Endodermal cell (in vitro differentiated cells): ENCODE measurements at places on chromosomes 13 and 19.

GRCh38 chr13:31116224-31116623 is 45.5 kb downstream of the HSPH1 start:
- DNase-seq, result no peak

GRCh38 chr19:30557927-30558557 is 185.9 kb downstream of the ZNF536 start:
- DNase-seq, result peak; percentile 71

DNA sequence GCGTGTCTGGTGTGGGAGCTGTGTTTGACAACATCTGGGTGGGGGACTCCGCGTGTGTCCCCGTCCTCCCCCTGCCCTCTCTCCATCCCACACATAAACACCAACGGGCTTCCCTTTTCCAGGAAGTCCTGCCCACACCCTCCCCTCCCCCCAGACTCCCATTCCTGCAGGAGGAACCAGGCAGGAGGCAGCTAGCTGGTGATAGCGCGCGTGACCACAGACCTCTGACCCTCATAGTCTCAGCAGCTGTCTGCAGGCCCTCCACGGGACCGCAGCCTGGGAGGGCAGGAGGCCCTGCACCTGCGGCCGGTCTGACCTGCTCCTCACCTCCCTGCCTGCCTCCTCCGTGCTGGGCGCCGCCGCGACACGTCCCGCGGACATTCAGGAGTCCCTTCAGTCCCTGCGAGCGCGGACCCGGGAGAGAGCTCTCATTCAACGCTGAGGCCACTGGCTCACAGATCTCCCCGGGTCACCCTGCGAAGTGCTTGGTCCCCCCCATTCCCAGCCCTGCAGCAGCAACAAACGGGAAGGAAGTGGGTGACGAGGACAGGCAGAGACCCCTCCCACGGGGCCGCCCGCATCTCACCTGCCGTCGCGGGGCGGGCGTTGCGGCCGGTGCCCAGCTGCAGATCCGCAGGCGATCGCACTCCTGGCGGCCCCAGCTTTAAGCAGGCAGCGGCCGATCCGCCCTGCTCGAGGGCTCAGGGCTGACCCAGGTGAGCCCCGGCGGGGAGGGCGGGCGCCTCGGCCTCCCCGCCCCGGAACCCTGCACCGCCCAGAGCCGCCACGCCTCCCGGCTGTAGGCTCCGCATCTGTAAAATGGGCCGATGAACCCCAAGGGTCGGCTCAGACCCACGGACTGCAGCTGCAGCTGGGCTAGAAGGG is 1.1 kb upstream of the ACP5 start:
- peak; percentile 75 for DNase-seq

- DNase-seq, result no peak
Measured at GRCh38 chr13:56134524-56134923, 1006.2 kb upstream of the PRR20A start.

DNA sequence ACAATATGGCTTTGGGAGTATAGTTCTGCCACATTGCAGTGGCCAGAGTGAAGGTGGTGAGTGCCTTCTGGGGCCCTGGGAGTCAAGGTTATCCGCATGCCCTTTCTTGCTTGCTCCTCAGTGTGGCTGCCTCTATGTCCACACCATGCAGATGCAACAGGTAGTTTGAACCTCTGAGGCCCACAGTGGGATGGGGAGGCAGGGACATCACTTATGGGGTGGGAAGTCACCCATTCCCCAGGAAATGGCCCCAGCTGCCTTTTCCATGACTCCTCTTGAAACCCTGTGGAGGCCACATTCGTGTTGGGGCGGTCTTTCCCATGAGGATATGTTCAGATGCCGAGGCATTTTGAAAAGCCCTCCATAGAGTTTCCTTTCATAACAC is 20.0 kb upstream of the ALOX5AP start:
- peak; percentile 14 for DNase-seq

DNA sequence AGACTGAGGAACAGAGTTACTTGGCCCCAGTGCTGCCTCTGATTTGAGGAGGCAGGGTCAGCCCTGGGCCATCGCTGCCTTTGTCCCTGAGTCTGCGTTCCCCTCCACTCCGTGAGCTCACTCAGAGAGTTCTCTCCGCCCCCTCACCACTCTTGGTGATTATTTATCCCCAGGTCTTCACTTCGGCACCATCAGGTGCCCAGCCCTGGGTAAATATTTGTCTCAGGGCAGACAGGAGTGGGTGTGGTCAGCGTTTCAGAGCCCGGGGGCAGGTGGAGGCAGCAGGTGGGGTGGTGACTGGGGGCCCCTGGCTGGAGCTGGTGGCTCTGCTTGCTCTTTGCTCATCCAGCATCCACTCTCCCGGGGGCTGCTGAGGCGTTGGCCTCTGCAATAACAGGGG is 20.6 kb downstream of the PPP1R37 start:
- no peak for DNase-seq

- DNase-seq, result peak; percentile 64
Measured at GRCh38 chr19:17391371-17392151, 2.4 kb downstream of the CCDC194 start.

DNA sequence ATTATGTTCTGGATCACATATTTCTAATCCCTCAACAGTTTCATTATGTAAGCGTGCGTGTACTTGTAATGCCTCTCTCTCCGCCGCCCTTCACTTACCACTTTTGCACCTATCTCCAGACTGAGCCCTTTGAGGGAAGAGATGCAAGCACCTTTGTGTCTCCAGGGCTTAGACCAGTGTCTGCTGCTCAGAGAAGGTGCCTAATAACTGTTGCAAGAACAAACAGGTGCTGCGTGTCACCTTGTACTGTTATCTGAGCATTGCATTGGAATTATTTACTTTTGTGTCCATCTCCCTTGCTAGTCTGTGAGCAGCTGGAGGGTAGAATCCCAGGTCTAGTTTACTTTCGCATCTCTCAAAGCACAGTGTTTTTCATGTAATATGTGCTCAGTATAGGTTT is 156.2 kb downstream of the FLT1 start:
- no peak for DNase-seq

DNA sequence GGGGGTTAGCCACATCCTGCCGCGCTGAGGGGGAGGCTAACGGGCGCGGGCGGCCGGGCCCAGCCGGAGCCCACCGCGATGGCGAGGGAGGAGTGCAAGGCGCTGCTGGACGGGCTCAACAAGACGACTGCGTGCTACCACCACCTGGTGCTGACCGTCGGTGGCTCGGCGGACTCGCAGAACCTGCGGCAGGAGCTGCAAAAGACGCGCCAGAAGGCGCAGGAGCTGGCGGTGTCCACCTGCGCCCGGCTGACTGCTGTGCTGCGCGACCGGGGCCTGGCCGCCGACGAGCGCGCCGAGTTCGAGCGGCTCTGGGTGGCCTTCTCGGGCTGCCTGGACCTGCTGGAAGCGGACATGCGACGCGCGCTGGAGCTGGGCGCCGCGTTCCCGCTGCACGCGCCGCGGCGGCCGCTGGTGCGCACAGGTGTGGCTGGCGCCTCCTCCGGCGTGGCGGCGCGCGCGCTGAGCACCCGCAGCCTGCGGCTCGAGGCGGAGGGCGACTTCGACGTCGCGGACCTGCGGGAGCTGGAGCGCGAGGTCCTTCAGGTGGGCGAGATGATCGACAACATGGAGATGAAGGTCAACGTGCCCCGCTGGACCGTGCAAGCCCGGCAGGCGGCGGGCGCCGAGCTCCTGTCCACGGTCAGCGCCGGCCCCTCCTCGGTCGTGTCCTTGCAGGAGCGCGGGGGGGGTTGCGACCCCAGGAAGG is 692 bp downstream of the RGS9BP start:
- DNase-seq, result peak; percentile 80

- DNase-seq, result peak; percentile 90
Measured at GRCh38 chr19:17755977-17756670, 4.8 kb downstream of the FCHO1 start.

GRCh38 chr19:40421993-40422747 is 3.6 kb downstream of the SERTAD1 start:
- DNase-seq, result no peak

GRCh38 chr19:54434873-54435214 is 14.2 kb upstream of the LENG8 start:
- no peak for DNase-seq

DNA sequence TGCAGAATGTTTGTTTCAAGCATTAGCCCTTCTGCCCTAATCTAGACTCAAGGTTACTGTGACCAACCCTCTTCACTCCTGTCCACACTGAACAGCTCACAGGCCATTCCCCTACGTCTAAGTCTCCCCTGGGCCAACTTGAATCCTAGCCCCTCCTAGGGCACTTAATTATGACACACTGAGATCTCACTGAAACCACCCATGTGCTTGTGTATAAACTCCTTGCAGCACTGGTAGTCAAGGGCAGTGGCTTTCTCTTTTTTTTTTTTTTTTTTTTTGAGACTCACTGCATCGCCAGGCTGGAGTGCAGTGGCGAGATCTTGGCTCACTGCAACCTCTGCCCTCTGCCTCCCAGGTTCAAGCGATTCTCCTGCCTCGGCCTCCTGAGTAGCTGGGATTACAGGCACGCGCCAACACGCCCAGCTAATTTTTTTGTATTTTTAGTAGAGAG is 1.9 kb upstream of the AKT2 start:
- DNase-seq, result no peak

DNA sequence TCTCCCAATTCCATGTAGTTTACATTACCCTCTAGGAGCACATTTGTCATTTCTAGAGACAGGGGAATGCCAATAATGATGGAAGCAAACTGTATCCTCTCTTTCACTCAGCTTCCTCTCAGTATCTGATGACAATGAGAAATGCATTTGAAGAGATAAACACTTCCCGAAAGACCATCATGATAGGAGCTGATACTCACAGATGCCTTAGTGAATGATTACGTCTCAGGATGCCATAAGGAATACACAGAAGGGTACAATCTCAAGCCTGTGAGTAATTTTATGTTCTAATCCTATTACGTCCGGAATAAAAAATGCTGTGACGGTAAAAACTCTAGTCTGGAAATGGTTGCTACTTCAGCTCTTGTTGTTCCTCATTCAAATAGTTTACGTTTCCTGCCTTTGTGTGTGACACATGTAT is 663.8 kb upstream of the MIR17HG start:
- DNase-seq, result no peak

DNA sequence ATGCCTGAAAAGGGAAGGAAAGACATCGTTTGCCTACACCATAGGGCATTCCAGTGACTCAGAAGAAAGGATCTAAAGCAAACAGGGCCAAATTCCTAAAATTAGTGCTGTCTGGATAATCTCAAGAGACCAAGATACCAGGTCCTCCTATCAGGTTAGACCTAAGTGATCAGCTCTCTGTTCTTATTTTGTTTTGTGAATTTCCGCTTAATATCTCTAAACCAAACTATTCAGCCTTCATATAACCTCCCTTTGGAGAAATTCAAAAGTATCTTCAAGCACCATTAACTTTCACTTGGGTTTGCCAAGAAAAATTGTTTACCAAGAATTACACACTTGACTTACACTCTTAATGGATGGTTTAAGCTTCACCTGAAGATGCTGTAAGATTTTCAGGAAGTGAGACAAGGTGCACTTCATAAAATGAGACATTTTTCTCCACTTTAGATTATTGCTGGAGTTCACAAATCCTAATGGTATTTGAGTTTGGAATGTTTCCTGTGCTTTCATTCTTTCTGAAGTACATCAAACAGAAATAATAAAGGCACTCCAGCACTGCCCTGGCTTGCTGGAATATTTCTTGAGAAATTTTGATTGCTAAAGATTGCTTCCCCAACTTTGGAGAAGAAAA is 376.1 kb downstream of the LMO7 start:
- no peak for DNase-seq

DNA sequence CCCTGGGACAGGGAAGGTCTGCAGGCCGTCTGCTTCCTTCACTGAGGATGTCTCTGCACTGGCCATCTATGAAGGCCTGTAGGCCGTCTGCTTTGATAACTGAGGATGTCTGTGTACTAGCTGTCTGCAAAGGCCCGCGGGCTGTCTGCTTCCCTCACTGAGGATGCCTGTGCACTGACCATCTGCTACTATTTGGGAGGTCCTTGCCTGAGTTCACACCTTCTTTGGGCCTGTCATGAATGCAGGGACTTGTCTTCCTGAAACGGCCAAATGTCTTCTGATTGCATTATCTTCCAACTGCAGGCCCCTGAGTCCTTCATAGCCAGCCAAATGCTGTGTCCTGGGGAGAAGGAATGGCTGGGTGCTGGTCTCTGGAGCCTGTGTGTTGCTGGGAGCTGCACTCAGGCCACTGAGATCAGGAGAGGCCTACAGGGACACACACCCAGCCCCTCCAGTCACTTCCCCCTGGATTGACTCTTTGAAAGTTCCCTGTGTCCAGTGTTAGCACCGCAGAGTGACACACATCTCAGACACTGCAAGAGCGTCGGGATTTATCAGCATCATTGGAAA is 72.9 kb downstream of the TEX29 start:
- DNase-seq, result peak; percentile 17

- DNase-seq, result no peak
Measured at GRCh38 chr13:39875111-39875987, 219.9 kb downstream of the COG6 start.

GRCh38 chr19:27889156-27889555 is 1323.8 kb downstream of the UQCRFS1 start:
- DNase-seq, result no peak

DNA sequence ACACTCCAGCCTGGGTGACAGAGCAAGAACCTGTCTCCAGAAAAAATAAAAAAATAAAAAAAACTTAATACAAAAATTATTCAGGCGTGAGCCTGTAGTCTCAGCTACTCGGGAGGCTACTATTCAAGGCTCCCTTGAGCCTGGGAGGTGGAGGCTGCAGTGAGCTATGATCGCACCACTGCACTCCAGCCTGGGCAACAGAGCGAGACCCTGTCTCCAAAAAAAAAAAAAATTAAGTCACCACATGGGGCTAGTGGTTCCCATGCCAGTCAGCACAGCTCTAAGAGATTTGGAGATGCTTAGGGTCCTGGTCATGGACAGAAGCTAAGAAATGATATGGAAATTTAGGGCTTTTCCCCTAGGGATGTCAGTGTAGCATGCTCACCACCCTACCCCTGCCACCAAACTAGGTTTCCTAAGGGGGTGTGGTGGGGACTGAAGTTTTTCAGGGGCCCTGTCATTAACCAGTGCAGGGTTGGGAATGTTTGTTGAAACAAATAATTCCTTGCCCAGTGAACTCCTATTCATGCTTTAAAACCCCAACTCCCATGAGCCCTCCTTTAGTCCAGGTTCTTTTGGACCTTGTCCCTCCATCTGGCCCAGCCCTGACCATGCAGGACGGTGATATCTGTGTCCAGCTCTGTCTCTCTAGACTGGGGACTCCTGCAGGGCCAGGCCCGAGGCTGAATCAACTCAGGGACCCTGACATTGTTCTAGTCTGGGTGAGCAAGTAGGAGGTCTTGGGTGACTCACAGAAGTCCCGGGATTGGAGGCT is 1.8 kb downstream of the FCHO1 start:
- no peak for DNase-seq

- no peak for DNase-seq
Measured at GRCh38 chr13:84951128-84951527, 848.1 kb downstream of the SLITRK6 start.

GRCh38 chr19:6967967-6968366 is 53.3 kb downstream of the MBD3L2B start:
- no peak for DNase-seq

GRCh38 chr19:42175952-42176648 is 41.4 kb downstream of the DEDD2 start:
- peak; percentile 65 for DNase-seq

- DNase-seq, result no peak
Measured at GRCh38 chr13:47080621-47081020, 183.8 kb upstream of the HTR2A start.

- no peak for DNase-seq
Measured at GRCh38 chr19:51761696-51762095, 716 bp downstream of the FPR2 start.
